NCI-H446 (cell line): ENCODE measurements at places on chromosomes 13 and 19.

GRCh38 chr19:7831452-7831851 is 1.4 kb downstream of the EVI5L start:
- DNase-seq, result peak; percentile 16

- no peak for DNase-seq
Measured at GRCh38 chr19:18306209-18306887, 16.5 kb downstream of the LSM4 start.

GRCh38 chr13:107545946-107546502 is 669.3 kb downstream of the LIG4 start:
- no peak for DNase-seq

- DNase-seq, result no peak
Measured at GRCh38 chr19:41569481-41570150, 6.3 kb upstream of the CEACAM21 start.

DNA sequence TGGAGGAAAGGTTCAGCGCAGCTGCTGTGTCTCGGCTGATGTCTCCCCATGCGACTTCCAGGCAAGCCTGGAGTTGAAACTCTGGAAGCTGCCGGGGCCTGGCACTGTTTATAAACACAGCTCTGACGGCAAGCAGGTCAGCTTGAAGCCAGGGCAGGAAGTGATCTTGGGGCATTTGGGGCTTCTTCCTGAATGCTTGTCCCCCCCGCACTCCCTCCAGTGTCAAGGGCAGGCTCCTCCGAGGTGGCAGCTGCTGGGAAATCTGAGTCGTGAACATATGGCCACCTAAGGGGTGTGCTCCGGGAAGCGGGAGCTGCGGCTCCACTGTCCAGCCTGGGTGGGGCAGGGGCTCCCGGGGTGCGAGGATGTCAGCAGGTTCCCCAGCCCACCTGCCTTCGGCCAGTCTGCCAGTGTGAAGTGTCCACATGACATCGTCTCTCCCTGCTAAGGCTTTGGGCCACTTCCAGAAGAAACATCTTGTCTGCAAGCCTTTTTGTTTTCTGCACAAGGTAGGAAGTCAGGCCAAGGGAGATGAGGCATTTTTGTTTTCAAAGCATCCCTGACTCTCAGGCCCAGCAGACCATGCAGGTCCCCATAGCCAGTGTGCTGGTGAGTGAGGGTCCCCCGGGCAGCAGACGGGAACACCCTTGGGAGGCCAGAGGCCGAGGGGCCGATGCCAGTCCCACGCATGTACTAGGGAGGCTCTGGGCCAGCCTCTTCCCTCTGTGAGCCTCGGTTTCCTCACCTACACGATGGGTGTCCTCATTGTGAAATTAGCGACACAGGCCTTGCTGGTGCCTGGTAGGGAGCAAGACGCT is 2.7 kb downstream of the PIAS4 start:
- DNase-seq, result peak; percentile 24

- no peak for DNase-seq
Measured at GRCh38 chr19:31257025-31257424, 92.2 kb downstream of the TSHZ3 start.
